ENCODE measurements at places on chromosomes 6 and 20. TPM values are rescaled to one million over a fixed set of nuclear protein-coding genes. Genes with fewer than 3 reads are reported as not detected.
A peak's percentile ranks its signal among the peaks of the same experiment; 100 is the strongest.

The MANEA gene
- total RNA-seq = 24.9 TPM

The FOXS1 gene
- total RNA-seq = not detected

DNA sequence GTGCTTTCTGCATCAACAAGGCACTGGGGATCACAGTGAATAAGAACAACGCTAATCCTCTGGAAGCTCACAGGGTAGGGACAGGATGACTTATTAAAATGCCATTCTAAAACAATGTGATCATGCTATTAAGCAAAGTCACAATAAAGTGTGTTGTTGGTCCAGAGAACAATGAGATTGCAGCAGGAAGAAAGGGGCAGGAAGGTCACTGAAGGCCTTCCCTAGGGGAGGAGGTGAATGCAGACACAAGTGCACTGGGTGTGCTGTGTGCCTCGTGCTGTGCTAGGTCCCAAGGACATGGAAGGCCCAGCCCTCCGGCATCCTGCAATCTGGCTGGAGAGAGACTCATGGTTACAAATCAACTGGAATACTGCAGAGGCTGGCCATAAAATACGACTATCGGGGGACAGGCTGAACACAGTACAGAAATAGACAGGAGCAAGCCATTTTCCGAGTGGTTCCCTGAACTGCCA is 55.7 kb downstream of the LYRM4 start:
- DNase-seq = peak; percentile 9

DNA sequence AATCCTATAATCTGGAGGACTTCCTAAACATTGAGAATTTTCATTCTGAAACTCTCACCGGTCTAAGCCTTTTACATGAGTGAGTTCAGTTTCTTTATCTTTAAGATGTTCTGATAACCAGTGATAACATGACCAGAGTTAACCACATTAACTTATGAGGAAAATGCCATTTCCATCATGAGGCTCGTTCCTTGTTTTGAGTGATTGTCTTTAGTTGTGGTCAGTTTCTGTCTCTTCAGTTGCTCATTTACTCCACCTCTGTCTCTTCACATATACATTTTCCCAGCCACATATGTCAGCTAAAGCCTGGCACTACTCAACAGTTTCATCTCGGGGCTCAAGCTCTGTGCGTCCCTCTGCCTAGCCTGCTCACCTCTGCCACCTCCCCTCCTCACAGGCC is 70.4 kb downstream of the JAG1 start:
- no peak for DNase-seq

GRCh38 chr20:62104791-62105345 is 17.4 kb upstream of the LSM14B start:
- peak; percentile 10 for DNase-seq

The RNF144B gene
- 1.2 TPM for total RNA-seq

DNA sequence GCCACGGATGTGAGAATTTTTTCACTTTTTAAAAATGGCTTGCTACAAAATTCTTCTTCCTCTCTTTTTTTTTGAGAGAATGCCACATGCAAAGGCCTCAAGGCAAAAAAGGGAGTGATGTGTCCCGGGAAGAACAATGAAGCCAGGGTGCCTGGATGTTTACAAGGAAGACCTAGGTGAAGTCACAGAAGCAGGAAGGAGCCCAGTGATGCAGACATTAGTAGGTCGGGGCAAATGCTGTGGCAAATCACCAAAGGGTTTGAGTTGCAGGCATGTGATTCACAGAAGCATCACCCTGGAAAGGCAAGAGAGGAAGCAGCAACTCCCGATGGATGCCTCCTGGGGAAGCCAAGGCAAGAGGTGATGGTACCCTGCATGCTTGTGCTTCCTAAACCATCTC is 46.8 kb downstream of the FARS2 start:
- no peak for DNase-seq

The RAB32 gene
- total RNA-seq = 20.8 TPM

DNA sequence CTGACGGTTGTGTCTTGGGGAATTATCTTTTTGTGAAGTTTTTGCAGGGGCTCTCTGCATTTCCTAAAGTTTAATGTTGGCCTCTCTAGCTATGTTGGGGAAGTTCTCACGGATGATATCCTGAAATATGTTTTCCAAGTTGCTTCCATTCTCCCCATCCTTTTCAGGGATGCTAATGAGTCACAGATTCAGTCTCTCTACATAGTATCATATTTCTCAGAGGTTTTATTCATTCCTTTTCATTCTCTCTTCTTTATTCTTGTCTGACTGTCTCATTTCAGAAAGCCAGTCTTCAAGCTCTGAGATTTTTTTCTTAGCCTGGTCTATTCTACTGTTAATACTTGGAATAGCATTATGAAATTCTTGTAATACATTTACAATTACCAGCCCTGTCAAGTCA is 61.3 kb downstream of the UNC5CL start:
- DNase-seq = no peak

DNA sequence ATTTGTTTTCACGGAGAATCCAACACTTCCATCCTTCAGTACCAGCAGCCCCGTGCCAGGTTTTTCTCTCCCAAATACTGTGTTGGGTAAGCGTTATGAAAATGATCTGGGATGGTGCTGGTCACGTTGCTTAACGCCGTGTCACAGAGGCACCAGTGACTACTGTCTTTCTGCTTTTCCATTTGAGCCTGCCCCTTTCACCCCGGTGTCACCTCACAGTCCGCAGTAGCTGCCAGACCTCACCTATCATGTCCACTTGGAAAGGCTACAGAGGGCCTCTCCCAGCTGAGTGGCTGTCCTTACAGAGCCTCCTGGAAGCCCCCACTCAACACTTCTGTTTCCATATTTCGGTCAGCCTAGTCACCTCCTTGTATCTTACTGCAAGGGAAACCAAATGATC is 176.5 kb upstream of the ARID1B start:
- no peak for DNase-seq

The ATP5F1E gene
- total RNA-seq = 34.4 TPM

GRCh38 chr20:23331450-23332350 is 18.9 kb upstream of the NXT1 start:
- DNase-seq = peak; percentile 40

DNA sequence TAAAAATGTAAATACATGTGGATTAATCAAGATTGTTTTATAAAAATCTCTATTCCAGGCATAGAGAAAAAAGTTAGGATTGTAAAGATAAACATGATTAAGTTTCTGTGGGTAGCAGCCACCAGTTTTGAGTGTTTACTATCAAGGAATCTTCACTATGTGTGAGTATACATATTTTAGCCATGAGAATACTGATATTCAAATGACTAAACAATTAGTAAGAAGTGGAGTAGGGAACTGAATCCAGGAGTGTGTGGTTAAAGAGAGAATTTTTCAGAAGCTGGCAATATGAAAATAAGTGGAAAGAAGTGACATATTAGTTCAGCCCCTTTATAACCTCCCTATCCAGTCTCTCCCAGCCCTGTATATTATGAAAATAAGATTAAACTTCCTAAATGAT is 10.3 kb downstream of the ELOVL2 start:
- peak; percentile 59 for DNase-seq

- no peak for DNase-seq
These were observed 55.9 kb downstream of the RREB1 start for GRCh38 chr6:7163661-7164071.

The MEI4 gene
- not detected for total RNA-seq

GRCh38 chr6:162630069-162630468 is 97.5 kb downstream of the PRKN start:
- DNase-seq = no peak

DNA sequence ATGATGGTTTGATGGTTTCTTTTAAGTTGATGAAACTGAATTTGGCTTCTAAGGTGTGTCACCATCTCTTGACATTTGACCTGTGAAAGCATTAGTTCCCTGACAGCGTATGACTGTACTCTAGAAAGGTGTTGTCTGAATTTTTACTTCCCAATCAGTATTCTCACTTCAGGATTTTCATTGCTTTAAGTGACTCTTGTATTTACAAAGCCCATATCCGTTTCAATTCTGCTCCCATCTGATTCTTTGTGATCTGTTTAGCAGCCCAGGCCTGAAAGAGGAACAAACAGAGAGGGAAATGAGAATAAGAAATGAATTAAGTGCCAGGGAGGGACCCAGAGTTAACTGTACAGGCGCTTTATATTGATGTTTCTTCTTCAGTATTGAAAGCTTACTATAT is 73.7 kb downstream of the FARS2 start:
- DNase-seq = no peak

- no peak for DNase-seq
These were observed 43.1 kb upstream of the ZNF337 start for GRCh38 chr20:25739615-25740320.

GRCh38 chr6:5202941-5203340 is 57.8 kb downstream of the LYRM4 start:
- DNase-seq = no peak

DNA sequence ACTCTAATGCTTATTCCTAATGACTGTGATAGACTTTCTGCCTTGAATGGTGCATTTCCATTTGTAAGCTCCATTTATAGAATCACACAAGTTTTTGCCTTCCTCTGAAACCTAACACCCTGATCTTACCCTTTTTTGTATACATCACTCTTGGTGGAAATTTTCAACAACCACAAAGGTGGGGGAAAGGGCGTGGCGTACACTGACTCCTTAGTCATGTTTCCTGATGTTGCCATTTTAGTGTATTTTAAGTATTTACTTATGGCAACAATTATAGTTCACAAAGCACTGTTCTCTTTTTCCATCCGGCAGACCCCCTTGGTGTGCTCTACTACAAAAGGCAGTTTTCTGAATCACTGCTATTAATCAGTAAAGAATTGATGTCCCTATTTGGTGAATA is 92.0 kb downstream of the ATXN1 start:
- DNase-seq = peak; percentile 72

The FLRT3 gene
- 0.54 TPM for total RNA-seq

The TRIM15 gene
- total RNA-seq = not detected

The PRDM13 gene
- not detected for total RNA-seq

GRCh38 chr6:39312912-39313525 is 1.2 kb downstream of the KCNK17 start:
- no peak for DNase-seq

The FAM83C gene
- total RNA-seq = not detected

- no peak for DNase-seq
These were observed 4.6 kb downstream of the TFAP2D start for GRCh38 chr6:50717734-50718457.

- DNase-seq = peak; percentile 69
These were observed 105.4 kb downstream of the NCOA3 start for GRCh38 chr20:47606983-47607613.

DNA sequence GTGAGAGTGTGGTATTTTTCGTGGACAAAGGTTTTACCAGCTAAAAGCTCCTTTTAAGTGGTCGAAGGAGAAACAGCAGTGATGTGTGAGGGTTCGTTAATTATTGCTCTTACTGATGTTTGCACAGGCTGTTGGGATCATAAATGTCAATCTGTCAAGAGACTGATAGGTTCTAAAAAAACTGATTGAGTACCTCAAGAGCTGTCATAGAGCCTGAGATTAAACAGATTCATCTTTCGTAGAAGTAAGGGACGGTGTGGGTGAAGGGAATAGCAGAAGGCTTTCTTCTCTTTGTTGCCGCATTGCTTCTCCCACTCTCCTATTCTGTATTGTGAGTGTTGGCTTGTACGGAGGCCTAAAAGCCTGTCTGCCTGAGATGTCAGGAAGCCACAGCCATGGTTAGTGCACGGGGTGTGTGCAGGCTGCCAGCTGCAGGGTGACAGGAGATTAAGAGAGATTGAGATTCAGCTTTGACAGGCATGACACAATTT is 291.0 kb downstream of the ZFAND3 start:
- no peak for DNase-seq

DNA sequence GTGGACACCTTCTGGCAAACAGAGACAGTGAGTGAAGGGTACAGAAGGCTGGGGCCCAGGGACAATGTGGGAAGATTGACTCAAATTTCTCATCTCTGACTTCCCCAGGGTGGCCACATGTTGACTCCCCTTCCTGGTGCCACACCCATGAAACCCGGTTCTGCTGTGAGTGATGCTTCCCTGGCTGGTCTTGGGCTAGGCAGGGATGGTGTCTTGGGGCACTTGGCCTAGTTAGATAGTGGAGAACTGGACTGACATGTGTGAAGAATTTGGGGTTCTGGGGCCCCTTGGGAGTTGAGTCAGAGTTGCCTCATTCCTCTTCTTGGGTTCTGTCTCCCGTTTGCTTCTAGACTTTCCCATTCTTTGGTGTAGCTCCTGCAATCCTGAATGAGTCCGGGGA is 34.2 kb downstream of the GSS start:
- DNase-seq = no peak
